ENCODE measurements at places on chromosomes 2 and 18.

- no peak for DNase-seq
These were observed 56.5 kb upstream of the EDAR start for GRCh38 chr2:109045505-109045904.

GRCh38 chr2:70328921-70329561 is 27.2 kb upstream of the FAM136A start:
- DNase-seq = peak; percentile 43

DNA sequence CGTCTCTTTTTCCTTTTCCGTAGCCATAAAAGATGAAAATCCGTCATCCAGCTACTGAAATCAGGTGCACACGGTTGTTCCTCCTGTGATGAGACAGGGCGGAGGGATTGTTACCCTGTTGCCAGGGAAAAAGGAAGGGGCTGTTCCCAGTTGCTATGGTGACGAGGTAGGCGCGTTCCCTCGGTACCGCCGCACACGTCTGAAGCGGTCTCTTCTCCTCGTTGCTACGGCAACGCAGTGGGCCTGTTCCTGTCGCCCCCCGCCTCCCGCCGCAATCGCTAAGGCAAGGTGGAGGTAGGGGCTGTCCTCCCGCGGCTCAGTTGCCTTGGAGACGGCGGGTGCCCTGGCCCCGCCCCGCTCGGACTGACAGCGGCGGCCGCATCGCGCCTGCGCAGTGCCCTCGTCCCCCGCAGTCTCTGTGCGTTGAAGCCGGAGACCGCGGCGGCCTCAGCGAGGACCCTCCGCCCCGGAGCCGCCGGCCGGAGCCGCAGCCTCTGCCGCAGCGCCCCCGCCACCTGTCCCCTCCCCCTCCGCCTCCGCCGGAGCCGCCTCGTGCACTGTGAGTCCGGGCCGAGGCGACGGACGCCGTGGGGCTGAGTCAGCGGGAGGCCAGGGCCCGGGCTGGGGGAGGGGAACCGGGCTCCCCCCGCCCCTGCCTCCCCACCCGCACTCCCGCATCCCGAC is at the start of gene MAPRE3:
Gene MAPRE3, plus strand, starts transcription at position 394 of the 684 bp plus-strand sequence. CDS start 51,582 bp downstream, outside the sequence.
- peak; percentile 82 for DNase-seq

DNA sequence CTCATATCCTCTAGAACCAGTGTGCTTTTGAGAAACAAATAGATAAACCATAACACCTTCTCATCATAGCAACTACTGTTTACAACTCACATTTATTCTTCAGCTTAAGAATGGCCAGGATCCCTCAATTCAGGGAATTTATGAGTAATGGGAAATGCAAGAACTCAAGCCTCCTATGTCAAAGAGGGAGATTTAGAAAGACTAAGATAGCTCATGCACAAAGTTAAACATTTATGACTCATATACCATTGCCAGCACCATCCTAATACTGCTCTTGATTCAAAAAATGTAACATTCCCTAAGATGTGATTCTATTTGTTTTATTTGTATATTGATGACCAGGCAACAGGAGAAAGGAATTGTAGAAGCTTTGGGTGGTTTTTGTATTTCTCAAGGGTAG is 172.8 kb downstream of the CYP26B1 start:
- no peak for DNase-seq

DNA sequence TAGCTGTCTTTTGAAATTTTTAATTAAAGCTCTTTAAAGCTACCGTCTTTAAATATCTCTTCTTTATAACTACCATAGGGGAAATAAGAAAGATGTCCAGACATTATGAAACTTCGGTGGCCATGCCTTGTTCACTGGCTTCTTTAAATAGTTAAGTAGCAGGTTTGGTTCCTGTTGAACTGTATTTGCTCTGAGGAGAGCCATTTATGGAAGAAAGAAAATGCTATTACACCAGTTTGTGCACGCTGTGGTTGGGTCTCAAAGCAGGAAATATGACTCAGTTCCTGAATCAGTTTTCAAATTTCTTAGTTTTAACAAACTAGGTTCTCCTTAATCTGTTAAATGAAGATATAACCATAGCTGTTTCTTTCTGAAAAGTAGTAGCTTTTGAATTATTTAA is 12.2 kb downstream of the ARPC2 start:
- DNase-seq = no peak

- no peak for DNase-seq
These were observed 54.3 kb downstream of the BOLA3 start for GRCh38 chr2:74093426-74093825.

GRCh38 chr2:143690235-143690634 is 561.0 kb downstream of the ARHGAP15 start:
- DNase-seq = no peak

GRCh38 chr2:164766216-164766953 is 75.2 kb downstream of the COBLL1 start:
- DNase-seq = no peak

DNA sequence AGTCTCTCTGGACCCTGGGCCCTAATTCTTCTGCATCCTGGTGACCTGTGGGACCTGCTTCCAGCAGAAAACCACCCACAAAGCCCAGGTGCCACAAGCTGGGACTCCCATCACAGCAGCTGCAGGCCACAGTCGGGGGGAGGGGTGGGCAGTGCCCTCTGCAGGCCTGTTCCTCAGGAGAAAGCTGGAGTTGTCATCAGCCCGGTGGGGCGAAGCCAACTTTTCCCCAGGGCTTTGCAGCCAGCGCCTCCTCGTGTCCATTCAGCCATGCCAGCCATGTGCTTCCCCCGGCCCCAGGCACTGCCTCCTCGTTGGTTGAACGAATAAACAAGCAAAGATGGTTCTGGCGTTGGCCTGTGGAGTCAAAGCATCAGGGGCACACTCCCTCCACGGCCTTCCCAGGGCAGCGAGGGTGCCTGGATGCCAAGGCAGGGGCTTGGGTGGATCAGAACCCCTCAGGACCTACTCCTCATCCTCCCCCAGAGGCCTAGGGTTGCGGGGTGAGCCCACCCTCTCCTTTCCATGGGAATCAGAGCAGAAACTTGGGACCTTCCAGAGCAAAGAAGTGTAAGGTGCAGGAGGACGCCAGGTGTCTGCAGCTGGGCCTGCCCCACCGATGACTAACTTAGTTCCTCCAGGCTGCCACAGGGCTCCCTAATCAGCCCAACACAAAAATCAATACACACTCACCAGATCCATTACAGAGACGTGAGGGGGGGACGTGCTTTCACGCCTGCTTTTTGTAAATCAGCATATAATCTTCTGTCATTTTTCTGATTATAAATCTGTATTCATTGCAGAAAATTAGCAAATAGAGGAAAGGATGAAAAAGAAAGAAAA is 75.7 kb upstream of the RAB6C start:
- DNase-seq = no peak

DNA sequence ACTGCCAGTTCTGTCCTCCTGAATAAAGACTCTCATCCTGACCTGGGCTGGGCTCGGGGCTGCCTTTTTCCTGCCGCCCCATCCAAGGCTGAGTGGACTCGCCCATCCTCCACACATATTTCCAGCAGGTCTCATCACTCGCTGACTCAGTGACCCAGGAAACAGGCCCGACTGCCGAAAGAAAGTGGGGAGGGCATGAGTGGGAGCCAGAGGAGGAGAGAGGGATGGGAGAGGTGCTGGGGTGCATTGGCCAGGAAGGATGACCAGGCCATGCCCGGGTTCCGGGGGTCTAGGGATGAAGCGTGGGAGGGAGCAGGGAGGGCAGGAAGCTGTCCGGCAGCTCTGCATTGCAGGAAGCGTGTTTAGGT is 66.7 kb downstream of the TWIST2 start:
- DNase-seq = no peak

GRCh38 chr2:241560162-241560882 is 1.8 kb downstream of the BOK start:
- DNase-seq = no peak

DNA sequence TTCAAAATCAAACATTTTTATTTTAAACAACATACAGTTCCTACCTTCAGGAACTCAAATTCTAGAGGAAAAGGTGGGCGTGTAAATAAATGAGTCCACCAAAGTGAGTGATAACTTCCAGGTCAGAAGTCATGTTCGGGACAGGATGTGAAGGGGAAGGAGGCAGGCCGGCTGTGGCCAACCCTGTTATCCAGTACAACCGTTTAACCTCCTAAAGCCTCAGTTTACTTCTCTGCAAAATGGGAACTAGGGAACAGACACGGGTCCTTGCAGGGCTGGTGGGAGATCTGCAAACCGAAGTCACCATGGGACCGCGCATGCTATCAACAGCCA is 373 bp downstream of the EIPR1 start:
- peak; percentile 49 for DNase-seq

DNA sequence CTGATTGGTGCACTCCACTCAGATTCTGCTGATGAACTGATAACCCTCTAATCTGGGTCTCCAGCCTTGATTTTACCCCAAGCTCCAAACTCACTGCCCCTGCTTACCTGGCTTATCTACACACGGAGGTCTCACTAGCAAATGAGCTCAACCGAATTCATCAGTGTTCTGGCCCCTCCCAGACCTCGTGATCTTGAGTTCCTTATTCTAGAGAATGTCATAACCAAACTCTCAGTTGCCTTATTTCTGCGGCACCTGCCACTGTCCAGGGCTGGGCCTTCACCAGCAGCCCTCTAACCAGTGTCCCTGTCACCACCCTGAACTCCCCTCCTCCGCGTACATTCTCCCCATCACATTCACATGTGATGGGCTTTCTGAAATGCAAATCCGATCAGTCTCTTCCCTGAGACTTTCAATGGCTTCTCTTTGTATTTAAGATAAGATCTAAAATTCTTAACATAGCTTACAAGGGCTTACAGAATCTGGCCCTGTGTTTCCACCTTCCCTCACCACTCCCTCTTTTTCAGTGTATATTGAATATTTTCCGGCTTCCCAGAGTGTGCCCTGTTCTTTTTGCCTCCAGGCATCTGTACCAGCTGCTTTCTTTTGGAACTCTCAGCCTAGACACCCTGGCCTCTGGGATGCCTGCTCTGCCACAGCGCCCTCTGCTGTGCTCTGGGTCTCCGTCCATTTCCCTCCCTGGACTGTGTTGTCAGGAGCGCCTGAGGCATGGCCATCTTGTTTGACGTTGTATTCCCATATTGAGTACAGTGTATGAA is 31.1 kb downstream of the NAB1 start:
- peak; percentile 34 for DNase-seq

DNA sequence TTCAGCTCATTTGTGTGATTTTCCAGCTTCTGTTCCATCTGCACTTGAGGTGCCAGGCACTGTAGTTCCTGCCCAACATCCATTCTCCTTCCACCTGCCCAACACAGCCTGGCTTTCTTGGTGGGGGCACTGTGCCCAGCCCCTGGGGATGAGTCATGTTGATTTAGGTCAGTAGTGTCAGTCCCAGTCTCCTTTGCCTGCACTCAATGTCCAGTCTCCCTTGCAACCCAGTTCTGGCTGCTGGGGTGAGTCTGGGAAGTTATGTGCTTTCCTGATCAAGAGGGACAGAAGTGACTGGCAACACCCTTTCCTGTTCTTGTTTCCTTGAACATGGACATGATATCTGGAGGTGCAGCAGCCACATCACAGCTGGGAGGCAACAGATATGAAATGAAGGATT is 1.5 kb upstream of the ASB18 start:
- no peak for DNase-seq

DNA sequence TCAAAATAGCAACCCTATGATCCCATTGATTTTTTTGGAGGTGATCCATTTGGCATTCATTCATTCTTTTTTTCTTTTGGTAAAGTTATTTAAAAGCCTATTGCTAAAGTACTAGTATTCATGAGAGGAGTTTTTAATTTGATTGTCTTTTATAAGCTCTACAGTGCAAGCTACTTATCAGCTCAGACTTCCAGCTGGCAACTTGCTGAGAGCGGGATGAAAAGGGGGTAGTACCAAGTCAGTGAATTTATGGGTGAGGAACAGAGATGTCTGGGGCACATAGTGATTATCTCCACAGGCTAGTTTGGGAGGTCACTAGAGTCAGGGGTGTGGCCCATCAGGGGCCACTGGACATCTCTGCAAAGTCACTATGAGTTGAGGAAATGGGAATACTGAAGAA is 202.4 kb downstream of the PIK3C3 start:
- DNase-seq = no peak

DNA sequence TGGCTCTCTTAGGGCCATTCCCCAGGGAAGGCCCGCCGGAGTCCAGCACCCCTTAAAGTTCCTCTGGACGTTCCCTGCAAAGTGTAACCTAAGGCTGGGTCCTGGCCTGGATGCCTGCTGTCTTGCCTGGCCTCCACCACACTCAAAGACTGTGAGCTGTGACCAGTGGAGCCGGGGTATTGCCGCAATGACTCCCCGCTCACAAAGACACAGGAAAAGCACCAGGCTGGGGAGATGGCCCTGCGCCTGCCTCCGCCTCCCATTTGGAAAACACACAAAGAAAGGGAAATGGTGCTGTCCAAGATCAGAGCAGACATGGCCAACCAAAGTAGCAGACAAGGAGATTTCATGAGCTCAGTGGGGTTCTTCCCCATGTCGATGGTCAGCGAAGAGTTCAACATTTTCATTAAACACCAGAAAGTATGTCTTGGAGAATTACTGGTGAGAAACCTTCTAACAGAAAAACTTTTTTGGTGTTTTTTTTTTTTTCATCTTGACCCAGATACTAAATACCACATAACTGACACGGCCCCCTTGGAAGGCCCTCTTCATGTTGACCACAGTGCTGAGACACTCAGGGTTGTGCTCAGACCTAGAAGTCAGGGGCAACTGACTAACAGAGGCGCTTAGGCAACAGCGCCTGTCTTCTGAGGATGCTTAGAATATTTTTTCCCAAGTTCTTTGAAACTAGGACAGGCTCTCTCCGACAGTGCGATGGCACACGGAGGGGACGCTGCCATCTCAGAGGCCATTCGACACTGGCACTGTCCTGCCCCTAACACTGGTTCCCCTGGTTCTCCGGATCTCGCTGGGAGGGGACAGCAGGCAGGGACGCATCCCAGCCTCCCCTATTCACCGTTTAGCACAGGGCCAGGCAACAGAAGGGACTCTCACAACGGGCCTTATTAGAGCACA is 226.4 kb upstream of the ID2 start:
- no peak for DNase-seq

DNA sequence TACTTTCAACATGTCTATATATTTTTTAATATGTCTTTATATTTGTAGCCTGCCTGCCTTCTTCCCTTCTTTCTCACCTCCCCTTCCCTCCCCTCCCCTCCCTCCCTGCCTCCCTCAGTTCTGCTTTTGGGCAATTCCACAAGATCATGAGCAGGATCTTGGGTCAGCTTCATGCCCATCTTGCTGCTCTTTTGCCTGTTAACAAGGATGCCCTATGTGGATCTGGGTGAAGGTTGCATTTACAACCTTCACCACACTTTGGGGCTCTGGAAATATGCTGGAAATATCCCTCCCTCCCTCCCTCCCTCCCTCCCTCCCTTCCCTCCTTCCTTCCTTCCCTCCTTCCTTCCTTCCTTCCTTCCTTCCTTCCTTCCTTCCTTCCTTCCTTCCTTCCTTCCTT is 334.1 kb upstream of the FAM98A start:
- no peak for DNase-seq

DNA sequence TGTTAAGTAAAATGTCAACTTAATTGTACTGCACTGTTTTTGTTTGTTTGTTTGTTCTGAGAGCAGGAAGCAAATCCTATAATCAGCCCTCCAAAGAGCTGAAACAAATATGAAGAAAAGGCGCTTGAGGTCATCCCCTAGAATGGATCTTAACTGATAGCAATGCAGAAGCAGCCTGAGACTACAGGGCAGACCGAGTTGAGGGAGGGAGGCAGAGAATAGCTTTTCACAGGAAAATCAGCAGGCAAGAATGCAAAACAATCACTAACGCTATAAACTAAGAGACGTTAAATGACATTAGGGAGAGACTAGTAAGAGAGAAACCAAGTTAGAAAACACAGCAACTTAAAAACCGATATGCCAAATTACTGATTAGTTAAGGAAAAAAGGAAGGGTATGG is 37.2 kb downstream of the GALNT1 start:
- no peak for DNase-seq

GRCh38 chr2:235004329-235004903 is 52.6 kb downstream of the SH3BP4 start:
- no peak for DNase-seq

All from tongue (tissue), 3 donors.